CD4-positive, alpha-beta T cell treated with Interleukin-4 for 1 hour (primary cell): ENCODE measurements at places on chromosomes 7 and 10.

DNA sequence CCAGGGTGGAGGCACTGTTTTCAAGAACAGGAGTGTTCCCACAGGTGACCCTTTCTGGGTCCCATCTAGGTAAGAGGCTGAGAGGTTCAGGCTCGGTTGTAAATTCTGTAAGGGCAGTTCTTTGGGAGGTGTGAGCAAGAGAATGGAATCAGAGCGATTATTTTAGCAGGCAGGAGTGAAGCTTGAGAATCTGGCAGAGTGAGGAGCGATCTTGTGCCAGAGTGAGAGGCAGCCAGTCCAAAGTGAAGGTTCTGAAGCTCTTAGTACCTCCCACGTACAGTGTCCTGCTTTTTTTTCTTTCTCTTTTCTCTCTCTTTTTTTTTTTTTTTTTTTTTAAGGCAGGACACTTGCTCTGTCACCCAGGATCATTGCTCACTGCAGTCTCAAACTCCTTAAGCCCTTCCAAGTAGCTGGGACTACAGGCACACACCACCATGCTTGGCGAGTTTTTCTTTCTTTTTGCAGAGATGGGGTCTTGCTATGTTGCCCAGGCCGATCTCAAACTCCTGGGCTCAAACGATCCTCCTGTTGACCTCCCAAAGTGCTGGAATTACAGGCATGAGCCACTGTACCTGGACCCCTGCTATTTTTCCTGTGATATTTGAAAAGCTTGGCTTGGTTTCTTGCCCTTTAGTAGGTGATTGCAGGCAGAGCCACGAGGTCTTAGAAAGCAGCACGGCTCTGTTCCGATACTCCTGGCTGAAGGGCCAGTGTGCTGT, 10.9 kb downstream of the POR start:
- no peak for DNase-seq

DNA sequence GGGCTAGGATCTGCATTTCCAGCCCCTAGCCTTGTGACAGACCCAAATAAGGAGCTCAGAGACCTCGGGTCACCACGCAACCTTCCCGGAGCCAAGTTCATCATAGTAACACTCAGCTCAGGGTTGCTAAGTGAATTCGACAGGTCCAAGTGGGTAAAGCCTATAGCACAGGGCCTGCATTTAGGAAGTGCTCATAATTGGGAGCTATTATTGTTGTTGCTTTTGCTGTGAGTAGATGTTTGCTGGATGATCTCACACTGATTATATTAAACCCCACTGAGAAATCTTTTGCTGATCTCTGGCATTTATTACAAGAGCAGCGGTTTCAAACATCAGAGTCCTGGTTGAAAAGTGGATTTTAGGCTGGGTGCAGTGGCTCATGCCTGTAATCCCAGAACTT, 20.3 kb upstream of the SAR1A start:
- DNase-seq: no peak

GRCh38 chr10:95431900-95432342, 129.2 kb downstream of the SORBS1 start:
- DNase-seq: no peak

DNA sequence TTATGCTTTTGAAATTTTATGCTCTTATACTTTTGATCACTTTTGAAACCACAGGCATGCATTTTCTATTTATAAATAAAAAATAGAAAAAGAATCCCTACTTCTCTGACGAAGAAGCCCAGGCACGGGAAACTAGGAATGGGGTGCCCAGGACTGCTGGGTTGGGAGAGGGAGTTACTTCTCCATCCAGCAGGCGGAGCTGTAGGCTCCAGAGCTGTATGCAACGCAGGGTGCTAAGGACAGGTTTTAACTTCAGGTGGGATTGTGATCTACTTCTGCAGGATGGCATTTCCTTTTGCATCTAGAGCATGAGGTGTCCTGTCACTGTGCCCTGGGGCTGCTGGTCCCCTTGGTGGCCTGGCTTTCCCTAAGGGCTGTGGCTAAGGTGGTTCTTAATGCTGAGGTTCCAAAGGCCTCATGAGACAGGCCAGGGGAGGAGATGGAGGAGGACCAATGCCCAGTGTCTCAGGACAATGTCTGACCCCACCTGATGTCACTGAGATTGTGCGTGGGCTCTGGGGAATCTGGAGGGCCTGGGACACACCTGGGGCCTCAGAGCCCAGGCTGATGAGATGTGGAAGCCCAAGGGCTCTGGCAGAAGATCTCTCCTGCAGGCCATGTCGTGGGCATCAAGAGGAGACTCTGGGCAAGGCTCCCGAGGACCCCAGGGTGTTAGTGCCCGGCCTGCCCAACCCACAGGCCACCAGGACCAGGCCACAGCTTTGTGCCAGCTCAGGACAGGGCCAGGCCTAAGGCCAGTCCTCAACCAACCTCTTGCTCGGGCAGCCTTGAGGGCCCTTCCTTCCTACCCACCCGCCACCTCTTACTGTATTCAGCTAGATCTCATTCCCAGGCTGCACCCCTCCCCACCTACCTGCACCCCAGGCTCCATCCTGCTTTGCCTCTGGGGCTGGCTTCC, 507 bp downstream of the CCDC201 start:
- DNase-seq: no peak

DNA sequence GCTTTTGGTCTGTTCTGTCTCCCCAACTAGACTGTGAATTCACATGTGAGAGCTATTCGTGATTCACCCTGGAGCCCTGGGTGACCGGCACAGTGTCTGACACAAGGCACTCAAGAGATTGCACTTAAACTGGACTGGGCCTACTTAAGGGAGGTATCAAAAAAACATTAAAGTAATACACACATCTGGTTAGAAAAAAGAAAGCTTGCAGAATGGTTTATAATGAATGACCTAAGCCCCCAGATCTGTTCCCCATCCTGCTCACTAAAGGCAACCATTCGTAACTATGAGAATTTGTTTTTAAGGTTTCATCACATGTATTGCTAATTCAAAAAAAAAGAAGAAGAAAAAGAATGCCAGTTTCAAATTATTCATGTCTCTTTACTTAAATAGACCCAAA, 74.5 kb downstream of the DGKI start:
- DNase-seq: no peak

DNA sequence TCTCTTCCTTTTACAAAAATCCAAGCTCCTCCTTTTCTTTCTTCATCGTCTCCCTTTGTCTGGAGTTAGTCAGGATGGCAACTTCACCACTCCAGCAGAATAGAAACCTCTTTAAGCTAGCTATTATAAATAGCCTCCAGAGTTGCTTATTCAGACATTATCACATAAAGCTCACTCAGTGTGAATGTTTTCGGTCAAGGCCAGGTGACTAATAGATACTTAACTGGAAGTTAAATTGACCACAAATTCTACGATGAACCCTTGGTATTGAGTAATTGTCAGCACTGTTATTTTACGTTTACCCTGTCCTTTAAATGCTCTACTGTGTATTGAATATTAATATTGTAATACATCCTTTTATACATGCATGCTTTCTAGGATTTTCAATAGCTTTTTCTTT, 340.4 kb downstream of the OTUD1 start:
- no peak for DNase-seq
